ENCODE measurements at places on chromosomes 11 and 22. TPM values are rescaled to one million over a fixed set of nuclear protein-coding genes. Genes with fewer than 3 reads are reported as not detected.
A peak's percentile ranks its signal among the peaks of the same experiment; 100 is the strongest.

Gene RFPL1
- total RNA-seq: not detected

Gene UBXN1
- 178 TPM for total RNA-seq

- H3K27ac ChIP-seq: peak within 1 kb of the TSS; percentile 75
- no peaks in the 10 kb centered on the region for H3K36me3 ChIP-seq
- no peak for DNase-seq
- H3K27me3 ChIP-seq: no peaks in the 10 kb centered on the region
- peak within 1 kb of the TSS; percentile 63 for H3K4me3 ChIP-seq
These were observed at the start of gene CLCF1 for GRCh38 chr11:67372993-67373647. TSS of gene CLCF1 (minus strand) at chr11:67373598. CDS start at chr11:67373539, 59 bp downstream.

DNA sequence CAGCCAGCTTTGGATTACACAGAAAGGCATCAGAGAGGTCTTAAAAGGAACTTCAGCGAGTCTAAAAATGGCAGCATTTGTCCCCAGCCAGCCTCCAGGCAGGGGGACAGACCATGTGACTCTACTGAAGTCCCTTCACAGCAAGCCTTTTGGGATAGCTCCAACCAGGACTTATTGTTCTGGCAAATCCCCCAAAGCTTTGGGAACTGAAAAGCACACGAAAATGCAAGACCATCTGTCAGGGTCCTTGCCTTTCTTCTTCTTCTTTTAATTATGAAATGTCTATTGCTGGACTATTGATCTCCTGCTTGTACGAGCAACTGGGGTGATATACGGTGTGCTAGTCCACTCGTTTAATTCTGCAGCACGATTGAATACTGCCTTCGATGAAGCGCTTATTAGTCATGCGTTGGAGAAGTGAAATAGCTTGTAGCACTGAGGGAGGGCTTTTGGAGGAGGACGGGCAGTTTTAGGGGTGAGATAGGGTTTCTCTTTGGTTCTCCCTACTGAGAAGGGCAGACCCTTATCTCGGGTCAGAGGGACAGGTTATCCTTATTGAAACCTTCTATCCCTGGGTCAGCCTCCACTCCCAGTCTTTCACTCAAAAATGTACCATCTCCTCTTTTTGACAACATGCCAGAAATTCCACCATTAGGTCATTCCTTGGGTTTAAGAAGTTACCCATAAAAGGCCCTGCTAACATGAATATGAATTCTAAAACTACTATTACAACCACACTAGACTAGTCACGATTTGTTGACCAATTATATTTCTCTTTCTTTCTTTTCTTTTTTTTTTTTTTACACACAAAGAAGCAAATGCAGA is 416.4 kb downstream of the MIAT start:
- H3K4me3 ChIP-seq: no peak overlapping the region
- no peaks in the 10 kb centered on the region for H3K27me3 ChIP-seq
- no peaks in the 10 kb centered on the region for H3K36me3 ChIP-seq
- no peak overlapping the region for H3K27ac ChIP-seq
- H3K4me1 ChIP-seq: no peaks in the 10 kb centered on the region

- DNase-seq: no peak
- no peak overlapping the region for H3K27ac ChIP-seq
- no peak overlapping the region for H3K4me3 ChIP-seq
These were observed 3.6 kb upstream of the GAS2L1 start for GRCh38 chr22:29302681-29303465.

- no peaks in the 10 kb centered on the region for H3K27me3 ChIP-seq
- DNase-seq: no peak
These were observed 674.1 kb downstream of the OPCML start for GRCh38 chr11:132858223-132858622.

- no peak overlapping the region for H3K4me3 ChIP-seq
- peaks cover 44% of the 10 kb centered on the region for H3K36me3 ChIP-seq
- DNase-seq: no peak
- H3K4me1 ChIP-seq: no peaks in the 10 kb centered on the region
- H3K27ac ChIP-seq: no peak overlapping the region
These were observed 14.5 kb downstream of the GUCD1 start for GRCh38 chr22:24540470-24540869.

- no peak overlapping the region for H3K4me3 ChIP-seq
- H3K27me3 ChIP-seq: no peaks in the 10 kb centered on the region
- no peak overlapping the region for H3K27ac ChIP-seq
- H3K36me3 ChIP-seq: no peaks in the 10 kb centered on the region
These were observed 32.2 kb upstream of the ISX start for GRCh38 chr22:35033635-35034296.

GRCh38 chr22:37749226-37749625 is 52.4 kb downstream of the TRIOBP start:
- no peaks in the 10 kb centered on the region for H3K36me3 ChIP-seq
- H3K4me1 ChIP-seq: peaks cover 22% of the 10 kb centered on the region
- no peaks in the 10 kb centered on the region for H3K27me3 ChIP-seq
- DNase-seq: no peak
- H3K4me3 ChIP-seq: no peak overlapping the region

DNA sequence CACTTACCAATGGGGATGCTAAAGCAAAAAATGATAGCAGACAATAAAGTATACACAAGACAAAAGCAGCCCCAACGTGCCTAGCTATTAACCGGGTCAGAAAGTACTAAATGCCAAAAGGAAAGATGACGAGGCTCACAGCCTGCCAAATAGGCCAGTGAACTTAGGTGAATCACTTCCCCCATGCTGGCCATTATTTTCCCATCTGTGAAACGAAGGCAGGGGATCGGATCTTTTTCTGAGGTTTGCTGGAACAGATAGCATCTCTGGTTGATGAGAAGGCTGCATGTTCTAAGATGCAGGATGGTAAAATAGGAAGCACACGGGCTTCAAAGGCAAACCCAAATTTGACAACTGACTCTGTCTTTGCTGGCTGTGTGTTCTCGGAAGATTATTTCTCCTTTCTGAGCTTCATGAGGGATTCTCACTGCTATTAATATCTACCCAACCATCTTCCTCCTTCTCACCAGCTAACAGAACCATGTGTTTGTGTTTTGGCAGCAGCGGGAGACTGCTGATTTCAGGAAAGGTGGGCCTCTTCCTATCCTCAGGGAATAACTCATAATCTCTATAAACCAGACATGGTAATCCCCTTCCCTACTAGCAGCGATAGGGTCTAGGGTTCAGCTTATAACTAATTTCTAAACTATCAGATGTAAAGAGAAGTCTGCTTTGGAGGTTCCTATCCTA is 390.7 kb downstream of the LARGE1 start:
- H3K27me3 ChIP-seq: no peaks in the 10 kb centered on the region
- H3K4me1 ChIP-seq: no peaks in the 10 kb centered on the region
- H3K4me3 ChIP-seq: no peak overlapping the region
- H3K27ac ChIP-seq: no peak overlapping the region
- no peak for DNase-seq

- no peaks in the 10 kb centered on the region for H3K4me1 ChIP-seq
- H3K4me3 ChIP-seq: no peak overlapping the region
- DNase-seq: no peak
- no peaks in the 10 kb centered on the region for H3K27me3 ChIP-seq
- H3K27ac ChIP-seq: no peak overlapping the region
- no peaks in the 10 kb centered on the region for H3K36me3 ChIP-seq
These were observed 121.8 kb upstream of the NTM start for GRCh38 chr11:131248588-131248987.

DNA sequence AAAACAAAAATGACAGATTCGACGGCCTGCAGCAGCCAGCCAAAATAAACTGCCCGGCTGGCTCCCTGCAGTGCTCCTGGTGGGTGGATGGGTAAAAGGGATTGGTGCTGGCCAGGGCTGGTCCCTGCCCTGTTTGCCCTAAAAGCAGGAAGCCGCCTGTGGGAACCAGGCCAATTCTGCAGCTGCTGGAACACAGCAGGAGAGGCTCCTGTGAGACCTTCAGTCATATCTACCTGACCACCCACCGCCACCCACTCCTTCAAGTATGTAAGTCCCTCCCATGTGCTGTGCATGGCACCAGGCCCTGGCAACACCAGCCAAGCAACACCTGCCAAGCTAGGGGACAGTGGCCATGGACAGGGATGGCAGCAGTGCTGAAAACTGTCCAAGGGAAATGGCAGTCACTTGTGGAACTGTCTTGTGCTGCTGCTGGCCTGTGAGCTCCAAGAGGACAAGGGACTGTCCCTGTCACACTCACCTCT is 48.7 kb upstream of the ARFGAP3 start:
- H3K27ac ChIP-seq: no peak overlapping the region
- peaks cover 10% of the 10 kb centered on the region for H3K36me3 ChIP-seq
- H3K4me1 ChIP-seq: no peaks in the 10 kb centered on the region
- no peaks in the 10 kb centered on the region for H3K27me3 ChIP-seq
- H3K4me3 ChIP-seq: no peak overlapping the region

DNA sequence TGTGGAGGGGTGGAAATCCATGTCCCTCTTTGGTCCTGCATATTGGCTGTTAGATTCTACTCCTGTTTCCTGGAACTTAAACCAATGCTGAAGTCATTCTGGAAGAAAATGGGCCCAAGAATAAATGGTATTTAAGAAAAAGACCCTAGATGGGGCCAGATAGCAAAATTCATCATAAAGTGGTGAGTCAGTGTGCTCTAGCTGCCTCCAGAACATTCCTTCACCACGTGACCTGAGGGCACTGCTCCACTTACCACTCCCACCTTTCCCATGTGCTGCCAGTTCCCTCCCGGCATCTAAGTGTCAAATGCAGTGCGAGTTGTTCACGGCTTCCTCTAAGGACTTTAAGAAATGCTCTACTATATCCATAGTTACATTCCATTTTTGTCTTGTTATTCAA is 30.9 kb upstream of the NAP1L4 start:
- DNase-seq: no peak
- H3K27me3 ChIP-seq: no peaks in the 10 kb centered on the region
- H3K36me3 ChIP-seq: peaks cover 41% of the 10 kb centered on the region
- peaks cover 14% of the 10 kb centered on the region for H3K4me1 ChIP-seq
- H3K27ac ChIP-seq: no peak overlapping the region

- H3K27me3 ChIP-seq: no peaks in the 10 kb centered on the region
- no peak overlapping the region for H3K27ac ChIP-seq
- DNase-seq: peak; percentile 56
- no peak overlapping the region for H3K4me3 ChIP-seq
These were observed 6.4 kb downstream of the LTBP3 start for GRCh38 chr11:65551572-65552387.

DNA sequence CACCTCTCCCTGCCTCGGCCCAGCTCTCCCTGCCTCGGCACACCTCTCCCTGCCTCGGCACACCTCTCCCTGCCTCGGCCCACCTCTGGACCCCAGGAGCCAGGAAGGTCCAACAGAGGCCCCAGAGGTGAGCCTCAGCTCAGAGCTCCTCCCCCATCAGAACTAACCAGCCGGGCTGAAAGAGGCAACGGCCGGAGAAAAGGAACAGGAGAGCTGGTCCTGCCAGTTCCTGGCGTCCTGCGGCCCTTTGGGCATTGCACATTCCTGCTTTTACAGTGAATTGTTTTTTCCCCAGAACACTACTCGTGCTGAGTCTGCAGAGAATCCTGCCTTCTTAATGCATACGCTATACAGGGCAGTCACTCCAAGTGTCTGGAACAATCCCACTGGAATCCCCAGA is 45.8 kb downstream of the LMO1 start:
- H3K36me3 ChIP-seq: no peaks in the 10 kb centered on the region
- H3K27ac ChIP-seq: no peak overlapping the region
- DNase-seq: no peak
- no peak overlapping the region for H3K4me3 ChIP-seq
- no peaks in the 10 kb centered on the region for H3K27me3 ChIP-seq

DNA sequence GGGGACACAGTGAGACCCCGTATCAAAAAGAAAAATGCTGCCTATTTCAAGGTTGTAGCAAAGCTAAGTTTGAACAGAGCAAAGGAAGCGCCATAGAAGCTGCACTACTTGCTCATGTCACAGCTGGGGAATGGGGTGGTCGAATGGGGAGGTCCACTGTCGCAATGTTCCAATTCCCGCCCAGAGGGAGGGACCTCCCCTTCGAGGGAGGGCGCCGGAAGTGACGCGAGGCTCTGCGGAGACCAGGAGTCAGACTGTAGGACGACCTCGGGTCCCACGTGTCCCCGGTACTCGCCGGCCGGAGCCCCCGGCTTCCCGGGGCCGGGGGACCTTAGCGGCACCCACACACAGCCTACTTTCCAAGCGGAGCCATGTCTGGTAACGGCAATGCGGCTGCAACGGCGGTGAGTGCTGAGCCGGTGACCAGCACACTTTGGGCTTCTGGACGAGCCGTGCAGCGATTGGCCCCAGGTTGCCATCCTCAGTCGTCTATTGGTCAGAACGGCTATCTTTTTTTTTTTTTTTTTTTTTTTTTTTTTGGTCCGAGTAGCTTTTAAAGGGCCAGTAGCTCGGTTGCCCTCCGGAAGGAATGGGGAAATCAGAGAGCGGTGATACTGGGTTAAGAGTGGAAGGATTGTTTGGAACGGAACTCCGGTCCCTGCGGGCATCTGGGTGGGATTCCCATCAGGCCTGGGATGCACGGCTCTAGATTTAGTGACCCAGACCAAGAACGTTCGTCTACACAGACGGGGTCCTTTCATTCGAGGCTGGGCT is at the start of gene HMBS:
Gene HMBS, plus strand, starts transcription at position 219 of the 774 bp plus-strand sequence. Its CDS starts 153 bp downstream, at position 372.
- H3K4me3 ChIP-seq: peak within 1 kb of the TSS; percentile 83
- no peaks in the 10 kb centered on the region for H3K27me3 ChIP-seq
- H3K4me1 ChIP-seq: peaks cover 13% of the 10 kb centered on the region
- peaks cover 20% of the 10 kb centered on the region for H3K36me3 ChIP-seq

DNA sequence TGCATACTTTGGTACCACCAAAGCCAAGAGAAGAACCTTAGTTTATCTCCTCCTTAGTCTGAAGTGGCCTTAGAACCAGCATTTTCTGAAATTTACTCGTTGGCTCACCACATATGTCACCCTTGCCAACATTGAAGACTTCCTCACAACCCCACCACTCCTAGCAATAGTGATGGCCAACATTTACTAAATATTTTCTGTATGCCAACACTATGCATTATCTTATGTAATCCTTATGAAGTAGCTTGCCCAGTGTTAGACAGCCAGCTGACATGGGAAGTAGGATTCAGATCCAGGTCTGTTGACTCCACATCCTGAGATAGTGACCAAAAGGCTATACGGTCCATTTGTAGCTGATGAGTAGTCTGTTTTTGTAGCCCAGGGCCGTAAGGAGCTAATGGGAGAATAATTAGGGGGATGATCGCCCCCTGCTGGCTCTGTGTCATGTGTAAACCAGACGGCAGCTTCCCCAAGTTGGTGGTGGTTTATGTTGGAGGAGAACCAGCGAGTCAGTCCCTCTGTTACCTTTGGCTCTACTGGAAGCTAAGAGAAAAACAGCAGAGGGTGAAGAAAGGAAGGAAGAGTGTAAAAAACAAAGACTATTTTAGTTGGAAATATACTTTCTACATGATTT is 120.5 kb upstream of the RASSF10 start:
- no peak overlapping the region for H3K27ac ChIP-seq
- H3K4me1 ChIP-seq: no peaks in the 10 kb centered on the region
- no peaks in the 10 kb centered on the region for H3K36me3 ChIP-seq
- H3K27me3 ChIP-seq: no peaks in the 10 kb centered on the region
- H3K4me3 ChIP-seq: no peak overlapping the region

- no peaks in the 10 kb centered on the region for H3K36me3 ChIP-seq
- H3K27me3 ChIP-seq: no peaks in the 10 kb centered on the region
- H3K4me1 ChIP-seq: no peaks in the 10 kb centered on the region
- H3K27ac ChIP-seq: no peak overlapping the region
- H3K4me3 ChIP-seq: no peak overlapping the region
These were observed 51.6 kb upstream of the MYEOV start for GRCh38 chr11:69242266-69242920.

Measured in CD4-positive, alpha-beta memory T cell (primary cell).